ENCODE measurements at places on chromosomes 5 and 9.
A peak's percentile ranks its signal among the peaks of the same experiment; 100 is the strongest.

GRCh38 chr5:93247105-93247504 is 333.9 kb downstream of the NR2F1-AS1 start:
- DNase-seq, result no peak

DNA sequence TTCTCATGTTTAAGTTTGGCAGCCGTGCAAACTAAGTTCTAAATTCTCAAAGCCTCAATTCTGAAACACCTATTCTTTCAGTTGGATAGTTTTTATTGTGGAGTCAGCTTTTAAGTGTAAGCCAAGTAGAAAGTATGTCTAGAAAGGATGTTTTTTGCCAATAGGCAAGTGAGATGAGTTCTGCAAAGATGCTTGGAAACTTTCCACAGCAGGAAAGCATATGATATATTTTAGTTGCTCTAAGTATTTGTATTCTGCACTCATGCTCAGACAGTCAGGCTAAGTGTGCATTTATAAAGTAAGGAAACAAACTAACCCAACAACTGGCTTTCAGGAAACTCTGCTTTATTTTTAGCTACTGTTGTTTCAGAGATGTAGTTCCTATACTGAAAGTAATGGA is 67.3 kb upstream of the CDH18 start:
- no peak for DNase-seq

- DNase-seq, result no peak
Measured at GRCh38 chr9:18536554-18536953, 62.6 kb downstream of the ADAMTSL1 start.

DNA sequence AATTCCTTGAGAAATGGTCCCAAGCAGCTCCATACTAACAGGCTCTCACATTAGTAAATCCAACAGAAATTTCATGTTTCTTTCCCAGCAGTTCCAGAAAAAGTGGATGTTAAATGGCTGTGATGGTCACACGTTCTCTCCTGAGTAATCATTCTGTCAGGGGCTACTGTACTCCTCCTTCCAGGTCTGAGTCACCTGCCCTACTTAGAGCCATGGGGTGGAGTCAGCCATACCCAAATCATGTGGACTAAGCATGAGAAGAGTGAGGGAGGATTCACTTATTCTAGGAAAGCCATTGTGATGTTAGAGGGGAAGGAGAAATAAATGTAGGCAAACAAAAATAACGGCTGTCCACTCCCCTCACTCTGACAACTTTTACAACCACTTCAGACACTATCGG is 547.2 kb downstream of the CSNK1G3 start:
- DNase-seq, result no peak

DNA sequence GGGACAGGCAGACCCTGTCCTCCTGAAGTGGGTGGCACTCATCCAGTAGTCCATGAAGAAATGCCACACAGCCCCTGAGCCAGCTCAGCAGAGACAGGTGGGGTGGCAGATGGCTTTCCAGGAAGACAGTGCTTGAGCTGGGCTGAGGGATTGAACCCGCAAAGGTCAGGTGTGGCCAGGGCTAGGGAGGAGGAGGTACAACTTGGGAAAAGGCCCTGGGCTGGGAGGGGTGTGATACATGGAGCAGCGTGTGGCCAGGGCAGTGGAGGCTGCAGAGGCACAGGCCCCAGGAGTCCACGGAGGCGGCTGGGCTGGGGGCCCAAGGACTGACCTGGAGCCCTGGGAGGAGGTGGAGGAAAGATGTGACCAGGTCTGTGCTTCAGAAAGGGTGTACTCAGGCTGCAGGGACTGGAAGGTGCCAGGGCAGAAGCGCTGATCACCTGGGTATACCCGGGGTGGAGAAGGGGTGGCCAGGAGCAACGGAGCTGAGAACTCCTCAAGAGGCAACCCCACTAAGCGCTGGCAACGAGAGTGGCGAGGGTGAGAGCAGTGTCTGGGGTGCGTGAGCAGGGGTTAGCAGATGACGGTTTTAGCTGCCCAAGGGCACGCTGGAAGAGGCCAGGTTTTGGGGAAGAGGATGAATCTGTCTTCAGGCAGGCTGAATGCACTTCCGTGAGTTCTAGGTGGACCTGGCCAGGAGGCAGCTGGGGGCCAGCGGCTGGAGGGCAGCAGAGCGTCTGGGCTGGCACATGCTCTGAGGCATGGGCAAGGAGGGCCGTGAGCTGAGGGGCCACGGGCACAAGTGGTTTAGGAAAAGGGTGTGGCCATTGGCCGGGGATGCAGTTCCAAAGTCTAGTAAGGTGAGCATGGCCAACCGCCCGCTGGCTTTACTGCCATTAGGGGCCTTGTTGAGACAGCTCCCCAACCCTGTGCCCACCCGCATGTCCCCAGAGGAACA is 3.9 kb upstream of the RABL6 start:
- no peak for DNase-seq

DNA sequence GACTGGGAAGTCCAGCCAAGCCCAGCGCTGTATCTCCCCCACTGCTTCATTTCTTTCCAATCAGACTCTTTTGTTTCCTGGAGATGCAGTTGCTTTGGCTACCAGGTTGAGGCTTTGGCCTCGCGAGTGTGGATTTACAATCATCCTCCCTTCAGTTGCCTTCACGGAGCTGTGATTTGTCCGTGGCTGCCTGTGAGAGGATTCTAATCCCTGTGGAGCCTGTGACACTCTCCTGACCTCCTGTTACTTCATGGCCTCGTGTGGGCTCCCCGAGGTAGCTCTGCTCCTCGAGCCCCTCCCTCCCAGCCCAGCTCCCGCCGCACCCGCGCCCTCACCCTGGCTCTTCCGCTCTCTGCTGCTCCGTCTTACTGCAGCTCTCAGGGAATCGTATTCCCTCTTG is 107.2 kb upstream of the STC2 start:
- DNase-seq, result no peak

DNA sequence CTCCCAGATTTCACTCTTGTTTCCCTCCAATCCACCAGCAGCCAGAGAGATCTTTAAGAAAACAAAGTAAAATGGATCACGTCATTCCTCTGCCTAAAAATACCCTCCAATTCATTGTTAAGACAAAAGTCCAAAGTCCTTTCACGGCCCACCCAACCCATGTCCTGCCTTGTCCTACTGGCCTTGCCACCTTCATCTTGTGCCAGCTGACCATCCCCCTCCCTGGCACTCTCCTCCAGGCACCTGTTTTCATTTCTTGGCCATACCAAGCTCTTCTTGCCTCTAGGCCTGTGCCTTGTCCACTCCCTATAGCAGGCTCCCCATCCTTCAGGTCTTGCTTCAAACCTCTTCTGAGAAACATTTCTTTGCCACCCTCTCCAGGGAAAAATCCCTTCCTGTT is 307.6 kb downstream of the MSX2 start:
- DNase-seq, result no peak

DNA sequence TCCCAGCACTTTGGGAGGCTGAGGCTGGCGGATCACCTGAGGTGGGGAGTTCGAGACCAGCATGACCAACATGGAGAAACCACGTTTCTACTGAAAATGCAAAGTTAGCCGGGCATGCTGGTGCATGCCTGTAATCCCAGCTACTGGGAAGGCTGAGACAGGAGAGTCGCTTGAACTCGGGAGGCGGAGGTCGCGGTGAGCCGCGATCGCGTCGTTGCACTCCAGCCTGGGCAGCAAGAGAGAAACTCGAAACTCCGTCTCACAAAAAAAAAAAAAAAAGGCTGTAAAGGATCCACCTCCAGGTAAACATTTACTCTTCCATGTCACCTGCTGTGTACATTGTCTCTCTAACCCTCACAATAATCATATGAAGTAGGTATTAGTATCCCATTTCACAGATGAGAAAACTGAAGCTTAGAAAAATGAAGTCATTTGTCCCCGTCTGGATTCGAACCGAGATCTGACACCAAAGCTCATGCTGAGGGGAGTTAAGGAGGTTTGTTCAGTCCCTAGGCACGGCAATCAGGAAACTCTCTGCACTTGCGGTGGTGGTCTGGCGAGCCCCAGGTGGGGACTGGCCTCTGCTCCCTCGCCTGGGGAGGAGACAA is 494 bp upstream of the DOCK2 start:
- DNase-seq, result no peak

GRCh38 chr5:84379749-84380148 is 4.9 kb downstream of the EDIL3 start:
- peak; percentile 36 for DNase-seq

DNA sequence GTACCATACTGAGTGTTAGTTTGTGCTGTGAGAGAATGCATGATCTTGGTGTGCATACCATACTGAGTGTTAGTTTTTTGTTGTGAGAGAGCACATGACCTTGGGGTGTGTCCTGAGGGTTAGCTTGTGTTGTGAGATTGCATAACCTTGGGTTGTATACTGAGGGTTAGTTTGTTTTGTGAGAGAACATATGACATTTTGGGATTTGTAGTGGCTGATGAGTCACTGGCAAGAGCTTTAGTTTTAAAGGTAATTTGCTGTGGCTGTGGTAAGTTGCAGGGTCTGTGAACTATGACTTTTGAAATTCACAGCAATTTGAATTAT is 1068.3 kb upstream of the EDIL3 start:
- DNase-seq, result no peak

DNA sequence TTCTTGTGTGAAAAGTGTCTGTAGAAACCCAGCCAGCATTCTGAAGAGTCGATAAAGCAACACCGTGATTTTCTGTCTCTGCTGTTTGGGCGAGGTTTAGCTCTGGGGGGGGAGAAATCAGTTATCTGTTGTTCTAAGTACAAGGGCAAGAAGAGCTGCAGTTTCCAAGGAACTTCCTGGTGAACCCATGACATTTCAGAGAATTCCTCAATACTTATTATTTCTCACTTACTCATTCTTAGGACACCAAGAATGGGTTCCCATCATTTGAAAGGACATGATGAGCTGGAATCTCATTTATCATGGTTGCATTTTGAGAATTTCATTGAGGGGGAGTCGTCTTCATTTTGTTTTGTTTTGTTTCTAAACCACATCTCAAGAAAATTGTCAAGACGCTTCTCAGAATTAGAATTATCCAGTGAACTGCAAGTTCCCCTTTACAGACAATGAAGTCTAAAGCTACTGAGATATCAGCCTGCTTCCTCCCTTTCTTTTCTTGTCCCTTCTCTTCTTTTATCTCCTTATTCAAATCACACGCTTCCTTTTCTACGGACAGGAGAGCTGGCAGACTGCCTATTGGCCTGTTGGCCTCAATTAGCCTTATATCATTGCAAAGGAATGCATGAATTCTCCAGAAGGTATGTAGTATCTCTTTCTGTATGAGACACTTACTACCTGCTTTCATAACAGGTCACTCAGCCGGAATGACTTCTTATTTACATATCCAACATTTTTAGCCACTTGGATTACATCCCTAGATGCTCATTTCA is 53.7 kb downstream of the ZNF462 start:
- peak; percentile 93 for DNase-seq

DNA sequence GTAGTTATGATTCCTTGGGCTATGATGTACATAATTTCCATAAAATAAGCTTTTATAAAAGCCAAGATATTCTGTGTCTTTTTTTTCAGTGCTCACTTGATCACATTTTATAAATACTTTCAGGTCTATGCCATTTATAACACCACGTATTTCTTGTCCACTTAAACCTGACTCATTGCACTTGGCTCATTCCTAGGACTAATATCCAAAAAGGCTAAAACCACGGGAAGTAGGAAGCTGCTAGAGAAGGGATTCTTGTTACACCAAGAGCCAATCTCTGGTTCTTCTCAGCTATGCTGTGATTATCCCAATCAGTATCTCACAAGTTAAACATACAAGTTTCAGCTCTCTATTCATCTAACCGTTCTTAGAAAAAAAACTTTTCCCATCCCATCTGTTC is 80.4 kb upstream of the CDH6 start:
- peak; percentile 98 for DNase-seq

GRCh38 chr5:24135536-24135935 is 509.2 kb downstream of the CDH10 start:
- no peak for DNase-seq

DNA sequence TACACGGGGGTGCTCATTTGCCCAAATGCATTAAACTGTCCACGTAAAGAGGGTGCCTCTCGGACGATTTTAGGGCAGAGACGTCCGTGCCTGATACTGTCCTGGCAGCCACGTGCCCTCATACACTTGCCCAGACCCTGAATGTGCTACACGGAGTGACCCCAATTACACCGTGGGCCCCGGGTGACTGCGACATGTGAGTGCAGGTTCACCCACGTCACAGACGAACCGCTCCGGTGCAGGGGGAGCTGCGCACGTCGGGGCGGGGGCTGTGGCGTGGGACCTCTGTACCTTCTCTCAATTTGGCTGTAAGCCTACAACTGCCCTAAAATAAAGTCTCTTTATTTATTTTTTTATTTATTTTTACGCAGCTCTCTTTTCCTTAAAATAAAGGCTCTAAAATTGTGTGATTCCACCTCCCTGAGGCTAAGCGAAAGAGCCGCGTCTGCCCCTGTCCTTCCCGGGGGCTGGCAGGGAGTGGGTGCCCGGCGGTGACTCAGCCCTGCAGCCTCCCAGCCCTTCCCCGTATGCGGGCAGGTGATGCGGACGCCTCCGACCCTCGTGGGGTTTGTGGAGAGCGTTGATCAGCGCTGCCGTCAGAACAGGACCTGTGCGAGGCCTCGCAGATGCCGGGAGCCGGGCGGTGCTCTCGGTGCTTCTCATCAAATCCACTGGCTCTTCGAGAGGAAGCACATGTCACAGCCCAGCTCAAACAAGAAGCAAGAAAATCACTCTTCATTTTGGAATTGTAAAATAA is 9.2 kb upstream of the EGFL7 start:
- no peak for DNase-seq

DNA sequence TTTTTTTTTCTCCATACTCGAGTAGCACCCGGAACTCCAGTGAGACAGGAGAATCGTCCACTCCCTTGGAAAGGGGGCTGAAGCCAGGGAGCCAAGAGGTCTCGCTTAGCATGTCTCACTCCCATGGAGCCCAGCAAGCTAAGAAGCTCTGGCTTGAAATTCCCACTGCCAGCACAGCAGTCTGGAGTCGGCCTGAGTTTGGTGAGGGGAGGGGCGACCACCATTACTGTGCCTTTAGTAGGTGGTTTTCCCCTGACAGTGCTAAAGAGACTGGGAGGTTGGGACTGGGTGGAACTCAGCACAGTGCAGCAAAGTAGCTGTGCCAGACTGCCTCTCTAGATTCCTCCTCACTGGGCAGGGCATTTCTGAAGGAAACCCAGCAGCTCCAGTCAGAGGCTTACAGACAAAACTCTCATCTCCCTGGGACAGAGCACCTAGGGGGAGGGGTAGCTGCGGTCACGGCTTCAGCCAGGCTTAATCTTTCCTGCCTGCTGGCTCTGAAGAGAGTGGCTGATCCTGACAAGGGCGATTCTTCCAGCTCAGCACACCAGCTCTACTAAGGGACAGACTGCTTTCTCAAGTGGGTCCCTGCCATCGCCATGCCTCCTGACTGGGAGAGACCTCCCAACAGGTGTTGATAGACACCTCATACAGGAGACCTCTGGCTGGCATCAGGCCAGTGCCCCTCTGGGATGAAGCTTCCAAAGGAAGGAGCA is 414.5 kb upstream of the ZNF608 start:
- peak; percentile 25 for DNase-seq

Data from astrocyte (in vitro differentiated cells and primary cell).